ENCODE measurements at places on chromosomes 6 and 20. TPM values are rescaled to one million over a fixed set of nuclear protein-coding genes. Genes with fewer than 3 reads are reported as not detected.
A peak's percentile ranks its signal among the peaks of the same experiment; 100 is the strongest.

SOX4 gene
- 20.0 TPM for total RNA-seq

ADGRB3 gene
- total RNA-seq = 3.5 TPM

RNF217 gene
- total RNA-seq = 29.2 TPM

DNA sequence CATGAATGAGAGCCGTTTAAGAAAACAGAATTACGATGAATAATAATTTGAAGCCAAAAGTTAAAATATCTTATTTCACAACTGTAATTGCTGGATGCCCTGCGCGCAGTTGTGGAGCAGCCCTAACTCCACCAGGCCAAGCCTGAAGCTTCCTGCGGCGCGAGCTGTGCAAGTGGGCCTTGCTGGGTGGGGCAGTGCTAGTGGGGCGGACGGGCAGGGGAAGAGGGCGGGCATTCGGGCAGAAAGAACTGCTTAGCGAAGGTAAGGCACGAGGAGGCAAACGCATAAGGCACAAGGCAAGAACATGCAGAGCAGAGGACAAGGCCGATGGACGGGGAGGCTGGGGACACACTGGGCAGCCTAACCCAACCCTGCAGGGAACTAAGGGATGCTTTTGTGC is 2.3 kb downstream of the HLA-DQB2 start:
- H3K36me3 ChIP-seq = no peaks in the 10 kb centered on the region
- DNase-seq = no peak

GRCh38 chr20:14710951-14711350 is 373.5 kb upstream of the FLRT3 start:
- H3K4me1 ChIP-seq = peaks cover 8% of the 10 kb centered on the region
- no peaks in the 10 kb centered on the region for H3K36me3 ChIP-seq
- H3K27me3 ChIP-seq = no peaks in the 10 kb centered on the region
- no peak overlapping the region for H3K4me3 ChIP-seq
- no peak for DNase-seq

DNA sequence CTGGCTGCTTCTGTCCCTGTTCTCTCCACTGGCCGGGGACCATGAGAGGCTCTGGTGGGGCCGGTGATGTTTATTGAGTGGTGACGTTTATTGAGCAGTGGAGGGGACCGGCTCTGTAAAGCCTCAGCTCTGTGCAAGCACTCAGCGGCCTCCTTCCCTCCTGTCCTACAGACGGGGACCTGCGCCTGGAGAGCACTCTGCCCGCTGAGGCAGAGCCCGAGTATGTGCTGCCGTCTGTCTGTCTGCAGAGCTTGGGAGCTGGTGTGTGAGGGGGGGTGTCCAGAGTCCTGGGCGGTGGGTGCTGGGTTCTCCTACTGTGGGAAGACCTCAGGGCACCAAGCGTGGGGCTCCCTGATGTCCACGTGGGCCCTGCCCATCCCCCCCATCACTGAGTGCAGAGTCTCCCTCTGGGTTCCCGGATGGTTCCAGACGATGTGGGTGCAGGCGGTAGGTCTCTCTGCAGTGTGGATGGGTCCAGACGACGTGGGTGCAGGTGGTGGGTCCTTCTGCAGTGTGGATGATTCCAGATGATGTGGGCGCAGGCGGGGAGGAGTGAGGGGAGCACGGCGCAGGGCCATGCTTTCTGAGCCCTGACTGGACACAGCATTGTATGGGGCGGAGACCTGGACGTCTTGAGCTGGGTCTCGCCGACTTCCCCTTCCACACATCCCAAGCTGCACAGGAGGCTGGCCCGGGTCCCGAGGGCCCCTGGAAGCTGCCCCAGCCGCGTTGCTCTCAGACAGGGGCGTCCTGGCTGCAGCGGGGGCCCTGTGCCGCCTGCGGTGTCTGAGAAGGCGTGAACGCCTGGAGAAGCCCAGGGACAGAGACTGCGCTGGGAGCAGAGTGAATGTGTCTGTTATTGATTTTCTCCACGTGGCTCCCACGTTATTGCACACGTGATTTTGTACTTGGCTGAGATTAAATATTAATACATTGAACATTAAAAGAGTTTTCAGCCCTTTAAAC is 14.9 kb upstream of the BHLHE23 start:
- H3K36me3 ChIP-seq = no peaks in the 10 kb centered on the region
- peak; percentile 45 for DNase-seq
- peaks cover 8% of the 10 kb centered on the region for H3K4me1 ChIP-seq
- H3K4me3 ChIP-seq = no peak overlapping the region

GRCh38 chr6:77986380-77987034 is 333.7 kb downstream of the MEI4 start:
- no peak for DNase-seq
- no peaks in the 10 kb centered on the region for H3K36me3 ChIP-seq
- no peak overlapping the region for H3K4me3 ChIP-seq
- no peaks in the 10 kb centered on the region for H3K27me3 ChIP-seq

DNA sequence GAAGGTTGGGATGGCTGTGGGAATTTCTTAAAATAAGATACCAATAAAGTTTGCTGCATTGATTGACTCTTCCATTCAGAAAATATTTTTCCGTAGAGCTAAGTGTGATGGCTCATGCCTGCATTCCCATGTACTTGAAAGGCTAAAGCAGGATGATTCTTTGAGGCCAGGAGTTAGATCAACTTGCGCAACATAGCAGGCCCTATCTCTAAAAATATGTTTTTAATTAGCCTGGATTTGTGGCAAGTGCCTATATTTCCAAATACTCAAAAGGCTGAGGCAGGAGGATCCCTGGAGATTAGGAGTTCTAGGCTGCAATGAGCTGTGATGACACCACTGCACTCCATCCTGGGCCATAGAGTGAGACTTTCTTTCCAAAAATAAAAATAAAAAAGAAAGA is 431.2 kb upstream of the PTCHD4 start:
- no peak overlapping the region for H3K27ac ChIP-seq
- no peaks in the 10 kb centered on the region for H3K36me3 ChIP-seq
- no peak overlapping the region for H3K4me3 ChIP-seq
- DNase-seq = no peak

All from upper lobe of right lung (tissue), 1 donor.